Stimulated activated CD4-positive, alpha-beta T cell treated with anti-CD3 and anti-CD28 coated beads, TNF-alpha, amount 100 ng/mL, for 4 hours (primary cell): ENCODE measurements at places on chromosomes 1 and 21.

GRCh38 chr1:170219163-170219562 is 73.4 kb downstream of the NTMT2 start:
- DNase-seq = no peak

DNA sequence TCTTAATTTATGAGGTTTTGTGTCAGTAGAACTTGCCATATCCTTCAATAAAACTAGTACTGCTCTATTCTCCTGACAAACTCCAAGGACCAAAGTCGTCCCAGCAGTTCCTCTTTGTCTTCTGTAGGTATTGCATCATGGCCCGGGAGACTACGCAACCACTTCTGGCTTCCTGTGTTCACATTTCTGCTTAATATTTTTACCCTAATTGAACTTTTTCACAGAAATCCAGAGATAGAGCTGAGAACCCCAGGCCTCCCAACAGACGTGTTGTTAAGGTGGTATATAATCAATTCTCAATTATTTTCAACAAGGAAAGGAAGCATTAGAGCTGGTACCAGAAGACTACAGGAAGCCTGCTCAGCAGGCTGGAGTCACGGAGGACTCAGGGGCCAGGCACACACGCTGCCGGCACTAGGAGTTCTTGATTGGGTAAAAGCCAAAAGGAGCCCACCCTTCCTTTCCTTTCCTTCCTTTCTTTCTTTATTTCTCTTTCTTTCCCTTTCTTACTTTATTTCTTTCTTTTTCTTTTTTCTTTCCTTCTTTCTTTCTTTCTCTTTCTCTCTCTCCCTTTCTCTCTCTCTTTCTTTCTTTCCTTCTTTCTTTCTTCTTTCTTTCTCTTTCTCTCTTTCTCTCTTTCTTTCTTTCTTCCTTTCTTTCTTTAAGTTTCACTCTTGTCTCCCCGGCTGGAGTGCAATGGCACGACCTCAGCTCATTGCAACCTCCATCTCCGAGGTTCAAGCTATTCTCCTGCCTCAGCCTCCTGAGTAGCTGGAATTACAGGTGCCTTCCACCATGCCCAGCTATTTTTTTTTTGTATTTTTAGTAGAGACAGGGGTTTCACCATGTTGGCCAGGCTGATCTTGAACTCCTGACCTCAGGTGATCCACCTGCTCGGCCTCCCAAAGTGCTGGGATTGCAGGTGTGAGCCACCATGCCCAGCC is 173.7 kb downstream of the ZBTB18 start:
- no peak for DNase-seq

GRCh38 chr1:226186124-226187018 is at the start of gene ACBD3:
Gene ACBD3 (minus strand): TSS chr1:226186741. CDS start chr1:226186675, 66 bp downstream.
- DNase-seq = peak; percentile 67

GRCh38 chr1:84936116-84936810 is 43.3 kb upstream of the LPAR3 start:
- DNase-seq = no peak

DNA sequence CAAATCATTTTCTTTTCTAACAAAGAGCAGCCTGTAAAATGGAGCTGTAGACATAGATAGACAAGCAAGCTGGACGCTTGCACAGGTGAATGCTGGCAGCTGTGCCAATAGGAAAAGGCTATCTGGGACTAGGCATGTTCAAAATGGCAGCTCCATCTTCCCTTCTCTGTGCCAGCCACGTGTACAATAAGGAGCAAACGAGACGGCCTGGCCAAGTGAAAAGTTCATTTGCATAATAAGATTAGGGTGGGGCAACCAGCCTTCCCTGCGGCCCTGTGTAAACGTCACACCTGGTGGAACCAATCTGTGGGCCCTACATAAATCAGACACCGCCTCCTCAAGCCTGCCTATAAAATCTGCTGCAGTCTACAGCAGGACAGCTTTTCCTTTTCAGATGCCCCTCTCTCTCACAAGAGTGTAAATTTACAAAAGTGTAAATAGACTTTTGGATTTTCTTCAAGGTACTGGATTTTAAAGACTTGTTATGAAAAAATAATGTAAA is 16.6 kb upstream of the EDEM3 start:
- no peak for DNase-seq

DNA sequence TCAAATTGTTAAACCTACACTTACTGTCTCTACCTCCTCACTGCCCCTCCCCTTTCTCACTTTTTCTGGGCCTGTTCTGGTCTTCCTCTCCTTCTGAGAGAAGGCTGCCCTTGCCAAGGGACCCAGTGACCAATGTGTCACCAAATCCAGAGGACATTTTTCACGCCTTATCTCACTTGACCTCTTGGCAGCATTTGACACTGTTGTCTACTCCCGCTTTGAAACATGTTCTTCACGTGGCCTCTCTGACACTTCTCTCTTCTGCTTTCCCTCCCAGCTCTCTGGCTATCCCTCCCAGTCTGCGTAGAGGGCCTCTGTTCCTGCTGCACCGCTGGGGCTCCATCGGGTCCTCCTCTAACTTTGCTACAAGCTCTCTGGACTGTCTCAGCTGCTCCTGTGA is 25.3 kb downstream of the KCNQ4 start:
- DNase-seq = no peak

DNA sequence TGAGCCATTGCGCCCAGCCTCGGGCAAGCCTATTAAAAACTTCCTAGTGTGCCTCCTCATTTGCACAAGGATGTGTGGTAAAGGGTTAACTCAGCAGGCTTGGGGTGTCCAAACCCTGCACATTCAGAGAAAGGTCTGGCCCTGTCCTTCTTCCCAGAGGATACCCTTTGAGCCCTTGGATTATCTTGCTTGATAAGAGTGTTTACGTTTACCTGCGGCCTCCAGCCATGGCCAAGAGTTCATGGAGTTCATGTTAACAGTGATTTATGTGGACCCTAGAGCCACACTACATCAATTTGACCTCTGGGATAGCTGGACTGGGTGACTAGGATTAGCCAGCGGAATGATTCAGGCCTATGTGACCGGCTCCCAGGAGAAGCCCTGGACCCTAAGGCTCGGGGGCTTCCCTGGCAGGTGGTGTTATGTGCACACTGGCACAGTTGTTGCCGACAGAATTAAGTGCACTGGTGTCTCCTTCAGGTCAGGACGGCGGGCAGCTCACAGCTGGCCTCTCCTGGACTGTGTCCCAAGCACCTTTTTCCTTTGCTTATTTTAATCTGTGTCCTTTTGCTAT is 7.7 kb upstream of the TCP10L start:
- no peak for DNase-seq

DNA sequence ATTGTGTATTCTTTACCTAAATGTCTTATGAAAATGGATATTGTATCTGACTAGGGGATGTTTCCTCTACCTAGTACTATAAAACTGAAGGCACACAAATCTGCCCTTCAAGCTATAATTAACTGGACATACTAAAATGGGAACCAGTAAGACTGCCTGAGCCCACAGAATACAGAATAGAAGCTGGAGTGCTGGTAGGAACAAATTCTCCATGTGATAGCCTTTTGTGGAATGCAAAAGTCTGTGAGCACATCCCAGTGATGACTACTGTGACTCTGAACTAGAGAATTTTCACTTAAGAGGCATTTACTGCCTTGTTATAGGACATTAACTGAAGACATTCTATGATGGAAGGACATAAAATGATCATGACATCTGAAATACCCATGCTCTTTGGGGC is 30.3 kb downstream of the KIFAP3 start:
- DNase-seq = no peak
